Activated naive CD8-positive, alpha-beta T cell treated with anti-CD3 and anti-CD28 coated beads, Interleukin-2, amount 50 U/mL, for 24 hours (primary cell): ENCODE measurements at places on chromosomes 11 and 22.

- DNase-seq = no peak
Observed at GRCh38 chr11:75264356-75264755, 23.8 kb downstream of the TPBGL start.

- no peak for DNase-seq
Observed at GRCh38 chr11:80144897-80145594, 704.2 kb upstream of the TENM4 start.

DNA sequence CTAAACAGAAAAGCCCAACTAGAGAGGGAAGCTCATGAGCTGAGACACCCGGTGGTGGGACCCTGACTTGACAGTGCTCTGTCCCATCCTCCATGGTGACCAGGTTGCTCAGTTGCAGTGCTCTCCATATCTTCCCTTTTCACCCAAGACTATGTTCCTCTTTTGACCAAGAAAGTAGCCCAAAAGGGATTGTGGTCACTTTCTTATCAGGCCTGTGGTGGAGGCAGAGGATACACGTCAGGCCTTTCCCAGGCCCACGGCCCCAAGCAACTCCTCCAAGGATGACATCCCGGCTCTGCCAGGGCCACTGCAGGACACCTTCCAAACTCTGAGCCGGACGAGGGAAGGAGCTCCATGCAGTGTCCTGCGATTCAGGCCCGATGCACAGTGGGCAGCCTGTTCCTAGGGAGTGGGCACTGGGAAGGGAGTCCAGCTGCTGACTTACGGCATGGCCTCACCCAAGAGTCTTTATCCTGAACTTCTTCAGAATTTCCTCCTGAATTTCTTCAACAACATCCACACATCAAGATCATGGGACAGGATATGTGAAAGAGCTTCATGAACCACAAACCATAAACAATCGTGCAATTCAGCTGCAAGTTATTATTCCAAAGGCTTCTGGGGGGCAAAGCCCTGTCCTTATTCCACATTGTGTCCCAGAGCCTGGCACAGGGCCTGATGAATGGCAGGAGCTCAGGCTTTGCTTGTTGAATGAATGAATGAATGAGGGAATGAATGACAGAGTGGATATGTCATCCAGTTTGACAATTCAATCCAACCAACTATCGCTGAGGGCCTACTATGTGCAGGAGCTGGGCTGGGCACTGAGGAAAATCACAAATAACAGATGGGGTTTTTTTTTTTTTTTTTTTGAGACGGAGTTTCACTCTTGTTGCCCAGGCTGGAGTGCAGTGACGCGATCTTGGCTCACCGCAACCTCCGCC lies 36.0 kb upstream of the MYH9 start:
- no peak for DNase-seq

DNA sequence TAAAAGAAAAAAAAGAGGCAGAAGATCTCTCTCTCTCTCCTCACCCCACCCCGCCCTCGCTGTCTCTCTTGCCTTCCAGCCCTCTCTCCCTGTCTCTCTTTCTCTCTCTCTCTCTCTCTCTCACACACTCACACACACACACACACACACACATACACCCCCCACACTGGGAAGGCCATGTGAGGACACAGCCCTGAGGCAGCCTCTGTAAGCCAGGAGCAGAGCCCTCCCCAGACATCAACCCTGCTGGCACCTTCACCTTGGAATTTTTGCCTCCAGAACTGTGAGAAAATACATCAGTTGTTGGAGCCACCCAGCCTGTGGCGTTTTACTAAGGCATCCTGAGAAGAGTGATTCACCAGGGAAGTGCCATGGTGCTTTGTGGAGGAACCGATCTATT lies 14.7 kb downstream of the APOL3 start:
- DNase-seq = no peak

- DNase-seq = no peak
Observed at GRCh38 chr11:36091256-36091811, 147.5 kb downstream of the LDLRAD3 start.

DNA sequence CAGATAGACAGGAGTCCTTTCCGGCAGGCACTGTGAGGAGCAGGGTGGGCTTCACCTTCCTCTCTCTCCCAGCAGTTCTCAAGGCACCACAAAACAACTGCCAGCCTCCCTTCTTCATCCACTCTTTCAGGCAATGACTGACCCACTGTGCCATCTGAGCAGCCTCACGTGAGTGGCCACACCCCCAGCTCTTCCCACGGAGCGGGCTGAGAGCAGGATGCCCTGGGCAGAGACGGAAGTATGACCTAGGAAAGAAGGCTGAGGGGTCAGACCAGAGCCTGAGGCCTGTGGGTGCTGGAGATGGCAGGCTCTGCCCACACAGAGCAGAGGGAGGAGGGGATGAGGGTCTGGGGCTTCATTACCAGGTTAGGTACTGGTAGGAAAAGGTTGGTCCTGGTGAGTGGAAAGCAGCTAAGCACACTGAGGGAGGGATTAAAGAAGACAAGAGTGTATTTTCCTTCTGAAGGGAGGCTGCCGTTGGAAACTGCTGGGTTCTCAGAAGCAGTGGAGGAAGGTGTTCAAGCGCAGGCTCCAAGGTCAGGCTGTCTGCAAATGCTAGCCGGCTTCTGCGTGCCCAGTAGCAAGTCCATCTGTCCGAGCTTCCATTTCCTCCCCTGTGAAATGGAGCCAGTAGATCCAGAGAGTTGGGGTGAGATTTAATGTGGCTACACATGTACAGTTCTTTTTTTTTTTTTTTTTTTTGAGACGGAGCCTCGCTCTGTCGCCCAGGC lies 4.6 kb downstream of the NLRP6 start:
- DNase-seq = no peak

DNA sequence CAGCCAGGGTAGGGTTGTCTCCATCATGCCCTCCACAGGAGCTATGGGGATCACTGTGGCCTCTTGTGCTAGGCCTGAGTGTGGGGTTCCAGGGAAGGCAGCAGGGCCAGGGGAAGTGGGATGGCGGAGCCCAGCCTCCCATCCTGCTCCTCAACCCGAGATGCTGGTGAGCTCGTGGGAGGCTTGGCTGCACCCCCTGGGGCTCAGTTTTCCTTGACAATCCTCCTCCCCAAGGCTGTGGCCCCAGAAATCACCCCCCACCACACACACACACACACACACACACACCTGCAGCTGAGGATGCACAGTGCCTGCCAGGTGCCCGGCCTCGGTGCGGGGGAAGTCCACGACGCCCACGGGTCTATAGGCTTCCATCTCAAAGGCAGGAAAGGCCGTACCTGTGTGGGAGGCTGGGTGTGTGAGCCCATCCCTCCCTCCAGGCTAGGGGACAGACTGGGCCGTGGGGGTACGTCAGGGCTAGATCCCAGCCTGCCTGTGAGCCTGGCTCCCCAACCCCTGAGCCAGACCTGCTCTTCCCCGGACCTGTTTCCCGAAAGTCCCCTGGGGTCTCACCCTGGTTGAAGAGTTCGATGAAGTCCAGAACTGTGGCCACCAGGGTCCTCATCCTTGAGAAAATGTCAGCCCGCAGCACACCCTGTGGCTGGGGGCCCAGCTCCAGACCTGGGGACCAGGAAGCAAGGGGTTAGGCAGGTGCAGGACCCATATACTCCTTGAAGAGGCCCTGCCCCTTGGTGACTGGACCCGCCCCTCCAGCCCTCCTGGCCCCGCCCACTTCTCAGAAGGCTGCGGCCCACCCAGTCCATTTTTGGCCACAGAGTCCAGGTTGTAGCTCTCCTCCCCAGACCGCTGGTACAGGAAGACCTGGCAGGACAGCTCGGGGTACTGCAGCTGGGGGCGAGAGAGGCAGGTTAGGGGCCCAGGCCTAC lies 5.2 kb upstream of the TBX10 start:
- DNase-seq = no peak

DNA sequence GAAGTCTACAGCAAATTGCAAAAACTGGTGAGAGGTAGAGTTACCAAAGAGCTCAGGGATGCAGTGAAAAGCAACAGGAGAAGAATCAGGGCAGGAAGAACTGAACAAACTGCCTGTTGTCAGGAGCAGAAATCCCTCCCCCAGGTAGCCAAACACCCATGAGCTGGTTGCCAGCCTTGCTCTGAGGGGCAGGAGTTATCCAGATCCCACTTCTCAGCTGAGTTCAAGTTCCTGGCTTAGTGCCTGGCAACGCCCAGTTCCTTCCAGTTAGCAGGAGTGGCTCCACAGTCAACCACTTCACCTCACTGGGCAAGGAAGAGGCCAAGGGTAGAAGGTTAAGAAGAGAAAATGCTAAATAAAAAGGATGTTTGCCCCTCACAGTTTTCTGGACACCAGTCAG lies 1.9 kb upstream of the MPZL2 start:
- no peak for DNase-seq

- no peak for DNase-seq
Observed at GRCh38 chr11:73983741-73984538, 1.3 kb upstream of the UCP2 start.

DNA sequence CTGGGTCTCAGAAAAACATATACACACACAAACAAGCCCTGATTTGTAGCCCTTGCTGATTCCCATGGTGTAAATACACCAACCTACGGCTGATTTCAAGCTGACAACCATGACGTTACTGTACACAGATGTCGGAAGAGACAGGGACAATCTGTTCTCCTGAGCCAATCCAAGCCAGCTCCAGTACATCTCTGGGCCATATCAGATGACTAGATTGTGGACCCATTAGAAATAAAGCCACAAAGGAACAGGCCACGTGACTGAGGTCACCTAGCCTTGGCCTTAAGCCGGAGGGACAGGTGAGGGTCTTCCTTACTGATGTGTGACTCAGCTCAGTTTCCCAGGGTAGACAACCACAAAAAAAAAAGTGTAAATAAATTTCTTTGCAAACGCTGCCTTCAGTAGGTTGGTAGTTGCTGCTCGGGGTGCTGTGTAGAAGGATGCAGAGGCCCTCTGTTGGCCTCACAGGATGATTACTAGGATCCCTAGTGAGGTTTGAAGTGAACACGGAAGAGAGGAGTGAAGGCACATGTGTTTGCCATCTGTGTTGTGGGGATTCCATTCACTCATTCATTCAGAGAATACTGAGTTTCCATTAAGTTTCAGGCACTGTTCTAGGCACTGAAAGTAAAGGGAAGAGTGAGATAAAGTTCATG lies 99.0 kb upstream of the LARGE1 start:
- DNase-seq = no peak

DNA sequence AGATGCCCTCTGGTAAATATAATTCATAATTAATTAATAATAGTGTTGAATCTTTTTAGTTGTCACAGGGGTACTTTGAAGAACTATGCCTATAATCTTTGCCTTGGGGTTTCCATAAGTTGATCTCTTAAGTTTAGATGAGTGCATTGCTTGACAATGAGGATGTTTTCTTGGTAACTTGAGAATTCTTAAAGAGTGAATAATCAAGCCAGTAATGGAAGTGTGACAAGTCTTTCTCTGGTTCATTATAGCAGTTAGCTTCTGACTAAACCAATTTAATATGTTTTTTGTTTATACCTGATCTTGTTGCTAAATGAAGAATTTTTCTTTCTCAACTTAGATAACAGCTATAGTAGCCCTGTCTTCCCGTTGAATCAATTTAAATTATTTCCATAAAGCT lies 46.2 kb downstream of the ATXN10 start:
- DNase-seq = no peak

DNA sequence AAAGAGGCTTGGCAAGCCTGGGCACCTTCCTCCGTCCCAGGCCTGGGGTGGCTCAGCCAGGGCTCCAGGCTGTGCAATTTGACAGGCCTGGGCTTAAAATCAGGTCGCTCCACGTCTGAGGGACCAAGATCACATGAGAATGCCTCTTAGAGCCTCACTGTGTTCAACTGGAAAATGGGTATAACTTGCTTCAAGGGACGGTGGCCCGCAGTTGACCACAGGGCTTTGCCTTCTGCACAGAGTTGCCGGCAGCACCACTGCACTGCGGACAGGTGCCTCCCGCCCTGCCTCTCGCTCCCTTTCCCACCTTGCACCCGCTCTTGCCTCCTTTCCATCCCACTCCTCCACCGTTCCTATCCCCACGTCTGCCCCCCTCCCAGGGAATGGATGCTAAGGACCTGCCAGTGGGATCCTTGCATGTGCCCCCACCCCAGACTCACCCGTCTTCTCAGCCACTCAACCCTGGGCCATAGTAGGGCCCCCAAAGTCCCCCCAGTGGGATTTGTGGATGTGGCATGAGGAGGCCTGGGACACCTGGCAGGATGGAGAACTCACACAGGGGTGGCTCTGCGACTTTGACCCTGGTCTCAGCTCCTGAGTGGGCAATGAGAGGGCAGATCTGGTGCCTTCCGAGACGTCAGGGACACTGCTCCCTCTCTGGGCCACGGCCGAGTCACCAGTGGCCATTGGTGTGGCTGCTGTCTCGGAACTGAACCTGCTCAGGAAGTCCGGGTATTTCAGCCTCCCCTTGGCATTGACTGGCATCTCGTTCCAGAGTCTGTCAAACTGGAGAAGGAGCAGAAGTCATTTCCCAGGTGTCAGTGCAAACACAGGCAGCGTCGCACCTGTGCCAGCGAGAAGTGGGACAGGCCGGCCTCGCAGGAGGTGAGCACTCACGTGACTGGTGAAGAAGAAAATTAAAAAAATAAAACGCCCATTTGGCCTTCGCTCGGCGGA lies 128.0 kb downstream of the MPPED1 start:
- no peak for DNase-seq

GRCh38 chr11:84634309-84634708 lies 992.8 kb downstream of the DLG2 start:
- DNase-seq = no peak

DNA sequence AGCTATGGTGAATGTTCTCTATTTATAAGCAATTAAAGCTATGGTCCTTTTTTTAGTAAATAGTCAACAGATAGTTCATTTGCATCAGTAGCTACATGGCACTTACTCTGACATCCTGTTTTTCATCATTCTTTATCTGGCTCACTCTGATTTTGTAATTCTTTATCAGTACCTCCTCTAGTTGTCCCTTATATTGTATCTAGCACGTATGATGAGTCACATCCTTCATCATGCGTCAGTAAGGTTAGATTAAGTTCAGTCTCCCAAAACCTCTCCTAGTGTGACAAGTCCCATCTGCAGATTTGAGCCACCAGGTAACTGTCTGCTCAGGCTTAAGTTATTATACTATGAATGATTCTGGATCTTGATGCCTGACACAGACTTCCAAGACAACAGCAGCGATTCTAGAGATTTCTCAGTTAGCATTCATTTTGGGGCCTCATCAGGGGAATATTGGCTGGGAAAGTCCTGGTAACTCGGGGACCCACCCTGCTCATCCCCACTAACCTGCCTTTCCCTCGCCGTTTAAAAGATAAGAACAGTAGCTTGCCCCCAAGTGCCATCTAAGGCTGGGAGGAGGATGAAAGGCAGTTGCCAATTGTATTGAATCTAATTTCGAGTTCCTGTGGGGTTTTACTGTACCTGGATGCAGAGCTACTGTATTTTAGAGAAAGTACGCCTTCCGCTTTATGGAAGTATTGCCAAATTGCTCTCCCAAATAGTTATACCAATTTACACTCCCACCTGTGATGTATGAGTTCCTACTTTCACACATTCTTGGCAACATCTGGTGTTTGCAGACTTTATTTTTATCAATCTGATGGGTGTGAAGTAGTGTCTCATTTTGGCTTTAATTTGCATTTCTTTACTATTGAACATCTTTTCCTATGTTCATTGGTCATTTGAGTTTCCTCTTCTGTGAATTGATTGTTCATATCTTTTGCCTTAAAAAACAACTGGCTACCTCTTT lies 55.9 kb downstream of the ZC3H12C start:
- DNase-seq = no peak

GRCh38 chr22:49136816-49137180 lies 690.9 kb downstream of the BRD1 start:
- no peak for DNase-seq

- DNase-seq = no peak
Observed at GRCh38 chr11:89498845-89499448, 7.8 kb upstream of the NOX4 start.
